ENCODE measurements at places on chromosomes 4 and X.

DNA sequence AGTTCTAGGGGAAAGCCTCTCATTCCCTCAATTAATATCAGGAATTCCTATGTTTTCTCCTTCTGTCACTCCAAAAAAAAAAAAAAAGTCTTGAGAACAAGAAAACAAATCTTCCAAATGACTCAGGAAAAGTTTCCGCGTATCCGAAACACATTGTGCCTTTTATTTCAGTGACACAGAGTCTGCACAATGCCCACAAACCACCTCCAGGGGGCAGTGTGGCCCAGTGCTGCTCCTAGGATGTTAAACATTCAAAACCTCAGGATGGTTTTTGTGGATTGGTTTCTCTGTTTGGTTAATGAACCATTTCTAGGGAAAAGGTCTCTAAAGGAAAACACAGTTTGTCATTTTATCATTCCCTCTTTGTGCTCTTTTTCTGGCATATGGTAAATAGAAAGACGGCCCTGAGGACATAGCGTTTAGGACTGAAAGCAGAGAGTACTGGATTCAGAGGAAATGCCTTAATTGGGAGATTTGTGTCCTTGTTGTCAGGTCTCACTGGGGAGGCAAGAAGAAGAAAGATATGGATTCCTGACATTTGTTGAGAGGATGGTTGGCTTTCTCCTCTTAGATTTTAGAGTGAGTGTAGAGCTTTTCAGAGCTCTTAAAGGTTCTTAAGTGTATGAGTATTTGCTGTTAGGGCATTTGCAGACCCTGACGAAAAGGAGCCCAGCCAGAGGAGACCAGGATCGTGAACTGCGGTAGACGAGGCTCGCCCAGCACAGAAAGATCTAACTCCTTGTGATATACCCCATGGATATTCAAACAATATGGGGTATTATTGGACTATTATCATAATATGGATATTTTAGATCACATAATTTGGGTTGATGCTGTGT, 65.7 kb upstream of the MAP9 start:
- DNase-seq: peak; percentile 79

GRCh38 chr4:187469627-187470026, 525.9 kb upstream of the ZFP42 start:
- no peak for DNase-seq

GRCh38 chr4:184453365-184454160, 20.8 kb downstream of the IRF2 start:
- peak; percentile 91 for DNase-seq

- DNase-seq: no peak
These were observed 9.7 kb upstream of the ADRA2C start for GRCh38 chr4:3756343-3757059.

DNA sequence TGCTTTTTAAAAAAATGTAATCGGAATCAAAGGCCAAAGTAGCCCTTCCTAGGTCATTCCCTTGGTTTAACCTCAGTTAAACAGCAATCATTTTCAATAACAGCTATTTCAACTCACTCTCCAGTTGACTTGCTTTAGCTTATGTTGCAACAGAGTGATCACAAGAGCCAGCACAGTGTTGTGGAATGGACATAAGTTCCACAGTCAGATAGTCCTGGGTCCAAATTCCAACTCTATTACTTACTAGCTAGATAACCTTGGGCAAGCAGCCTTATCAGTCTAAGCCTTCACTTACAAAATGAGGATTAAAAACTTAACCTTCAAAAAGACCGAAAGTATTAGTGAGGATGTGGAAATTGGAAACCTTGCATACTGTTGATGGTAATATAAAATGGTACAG, 9.2 kb upstream of the GPC3 start:
- DNase-seq: no peak

DNA sequence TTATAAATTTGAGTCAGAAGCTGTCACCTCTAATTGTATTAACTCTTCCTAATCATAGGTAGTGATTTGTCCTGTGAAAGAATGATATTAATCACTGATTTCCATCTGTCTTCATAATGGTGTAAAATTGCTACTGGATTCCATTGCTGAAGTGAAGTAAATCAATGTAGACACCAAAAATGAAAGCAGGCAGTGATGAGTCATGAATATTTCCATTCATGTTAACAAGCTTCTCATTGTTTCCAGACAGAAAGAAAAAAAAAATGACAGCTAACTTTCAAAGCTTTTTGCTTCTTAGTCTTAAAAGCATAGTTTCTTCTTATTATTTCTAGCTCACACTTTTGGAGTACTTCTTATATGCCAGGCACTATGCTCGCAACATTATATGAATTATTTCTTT, 21.5 kb downstream of the FAM114A1 start:
- peak; percentile 40 for DNase-seq

- no peak for DNase-seq
These were observed 1.3 kb upstream of the FHIP1A start for GRCh38 chr4:151407466-151408379.

GRCh38 chrX:21963731-21964405, 23.4 kb downstream of the SMS start:
- no peak for DNase-seq

DNA sequence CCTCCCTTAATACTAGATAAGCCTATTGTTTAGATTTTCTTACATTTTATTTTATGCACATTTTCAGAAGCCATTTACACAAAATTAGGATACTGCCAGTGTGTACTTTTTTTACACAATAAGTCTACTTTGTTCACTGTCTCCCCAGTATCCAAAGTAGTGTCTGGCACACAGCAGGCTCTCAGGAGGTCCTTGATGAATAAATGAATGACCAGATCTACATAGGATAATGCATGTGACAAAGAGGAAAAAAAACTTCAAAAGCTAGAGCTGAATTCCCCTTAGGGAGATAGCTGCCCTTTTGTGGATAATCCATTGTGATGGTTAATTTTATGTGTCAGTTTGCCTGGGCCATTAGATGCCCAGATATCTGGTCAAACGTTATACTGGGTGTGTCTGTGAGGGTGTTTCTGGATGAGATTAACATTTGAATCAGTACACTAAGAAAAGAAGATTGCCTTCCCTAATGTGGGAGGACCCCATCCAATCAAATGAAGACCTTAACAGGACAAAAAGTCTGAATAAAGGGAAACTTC, 61.6 kb downstream of the QDPR start:
- DNase-seq: no peak

GRCh38 chr4:30904215-30904555, 184.0 kb downstream of the PCDH7 start:
- DNase-seq: no peak

- DNase-seq: peak; percentile 20
These were observed 89.6 kb upstream of the PRPS2 start for GRCh38 chrX:12701628-12702027.

GRCh38 chr4:19636451-19636850, 615.3 kb upstream of the SLIT2 start:
- DNase-seq: no peak

DNA sequence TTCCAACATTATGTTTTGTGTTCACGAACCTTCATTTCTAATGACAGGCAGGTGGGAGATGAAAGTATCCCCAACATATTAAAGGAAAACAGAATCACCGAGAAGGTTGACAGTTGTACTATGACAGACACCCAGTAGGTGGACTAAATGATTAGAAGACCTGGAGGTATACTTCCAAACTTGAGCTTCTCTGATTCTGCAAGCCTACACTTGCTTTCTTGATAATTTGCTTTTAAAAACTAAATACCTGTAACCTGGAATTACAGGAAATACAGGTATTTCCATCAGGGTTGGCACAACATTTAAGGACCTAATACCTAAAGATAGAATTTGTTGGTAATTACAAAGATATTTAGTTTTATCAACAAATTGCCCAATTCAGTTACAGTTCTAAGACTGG, 43.4 kb downstream of the C4orf51 start:
- DNase-seq: no peak

- DNase-seq: peak; percentile 25
These were observed 112.2 kb upstream of the ENPP6 start for GRCh38 chr4:184329659-184330400.

DNA sequence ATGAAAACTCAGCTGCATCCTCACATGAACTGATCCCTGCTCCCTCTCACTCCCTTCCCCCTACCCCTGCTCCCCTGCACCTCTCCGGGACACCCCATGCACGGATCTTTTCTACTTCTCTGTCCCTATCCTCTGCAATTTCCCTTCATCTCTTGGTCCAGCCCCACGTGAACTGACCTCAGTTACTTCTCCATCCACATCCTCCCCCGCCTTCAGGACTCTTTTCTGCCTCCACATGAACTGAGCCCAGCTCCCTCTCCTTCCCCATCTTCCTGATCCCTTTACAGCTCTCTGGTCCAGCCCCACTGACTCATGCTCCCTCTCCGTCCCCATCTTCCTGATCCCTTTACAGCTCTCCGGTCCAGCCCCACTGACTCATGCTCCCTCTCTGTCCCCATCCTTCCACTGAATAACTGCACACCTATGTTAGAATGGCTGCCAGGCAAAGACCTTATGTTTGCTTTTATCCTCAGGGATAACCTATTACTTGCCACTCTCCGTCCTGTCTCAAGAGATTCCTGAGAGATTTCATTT, 5.6 kb downstream of the CETN2 start:
- no peak for DNase-seq

- no peak for DNase-seq
These were observed 89.0 kb downstream of the MXRA5 start for GRCh38 chrX:3257471-3257870.

DNA sequence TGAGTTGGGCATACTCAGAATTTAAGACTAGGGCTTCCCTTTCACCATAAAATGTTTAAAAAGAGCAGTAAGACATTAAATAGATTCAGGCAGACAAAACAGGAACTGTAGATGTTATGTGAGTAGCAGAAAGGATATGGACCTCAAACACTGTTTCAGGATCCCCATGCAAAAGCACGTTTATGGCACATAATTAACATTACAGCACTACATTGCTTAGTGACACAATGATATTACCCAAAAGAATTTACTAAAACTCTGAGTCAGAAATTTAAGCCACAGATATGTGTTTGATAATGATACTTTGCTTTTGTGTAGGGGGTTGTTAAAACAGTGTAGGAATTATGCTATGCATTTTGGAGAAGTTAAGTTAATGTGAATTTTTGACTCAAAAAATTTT, 266.3 kb downstream of the PDGFC start:
- no peak for DNase-seq

DNA sequence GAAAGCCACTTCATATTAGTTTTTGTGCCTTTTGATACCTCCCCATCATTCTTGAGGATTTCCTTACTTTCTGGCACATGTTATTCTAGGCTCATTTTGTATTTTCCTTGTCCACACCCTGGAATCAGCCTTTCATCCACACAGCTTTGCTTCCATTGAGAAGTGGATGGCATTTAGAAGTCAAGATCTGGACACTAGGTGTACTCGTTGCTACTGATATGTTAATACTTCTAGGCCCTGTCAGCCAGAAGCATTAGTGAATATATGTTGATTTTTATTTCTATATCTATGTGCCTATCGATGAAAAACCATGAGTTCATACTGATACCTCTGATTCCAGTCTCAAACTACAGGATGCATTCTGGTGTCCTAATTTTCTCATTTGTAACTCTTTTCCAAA, 73.2 kb downstream of the ARHGAP24 start:
- no peak for DNase-seq

DNA sequence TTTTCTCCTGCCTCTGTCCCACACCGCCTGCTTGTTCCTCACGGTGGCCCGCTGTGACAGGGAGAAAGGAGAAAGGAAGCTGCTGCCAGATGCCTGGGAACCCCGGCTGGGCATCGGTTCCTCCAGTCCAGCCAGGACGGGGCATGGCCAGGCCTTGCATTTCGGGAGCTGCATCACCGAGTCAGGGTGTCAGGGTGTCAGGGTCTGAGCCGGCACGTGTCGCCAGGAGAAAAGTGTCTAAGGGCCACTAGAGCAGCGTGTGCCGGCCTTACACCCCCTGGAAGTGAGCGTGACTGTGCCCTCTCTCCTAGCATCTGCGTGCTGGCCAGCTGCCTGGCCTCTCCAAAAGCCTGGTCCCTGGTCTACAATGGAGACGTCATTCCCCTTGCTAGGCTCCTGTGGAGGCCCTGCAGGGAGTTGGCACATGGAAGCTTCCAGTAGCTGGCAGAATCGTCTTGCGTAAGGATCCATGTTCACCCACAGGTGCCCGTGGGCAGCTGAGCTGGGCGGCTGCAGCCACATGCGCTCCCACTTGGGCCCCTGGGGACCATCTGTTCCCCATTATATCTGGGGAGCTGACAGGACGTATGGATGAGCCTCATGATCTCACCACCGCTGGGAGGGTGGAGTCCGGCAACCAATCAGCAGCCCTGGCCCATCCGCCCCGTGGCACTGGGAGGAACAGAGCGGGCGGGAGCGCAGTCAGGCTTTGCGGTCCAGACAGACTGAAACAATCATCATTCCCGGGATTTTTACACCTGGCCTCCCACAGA, 39.9 kb upstream of the HMX1 start:
- no peak for DNase-seq

GRCh38 chr4:174058846-174059245, 224.6 kb downstream of the FBXO8 start:
- no peak for DNase-seq

- DNase-seq: no peak
These were observed 27.6 kb downstream of the PRR32 start for GRCh38 chrX:126847143-126847542.

- no peak for DNase-seq
These were observed 115.9 kb downstream of the COX18 start for GRCh38 chr4:72953571-72953970.

DNA sequence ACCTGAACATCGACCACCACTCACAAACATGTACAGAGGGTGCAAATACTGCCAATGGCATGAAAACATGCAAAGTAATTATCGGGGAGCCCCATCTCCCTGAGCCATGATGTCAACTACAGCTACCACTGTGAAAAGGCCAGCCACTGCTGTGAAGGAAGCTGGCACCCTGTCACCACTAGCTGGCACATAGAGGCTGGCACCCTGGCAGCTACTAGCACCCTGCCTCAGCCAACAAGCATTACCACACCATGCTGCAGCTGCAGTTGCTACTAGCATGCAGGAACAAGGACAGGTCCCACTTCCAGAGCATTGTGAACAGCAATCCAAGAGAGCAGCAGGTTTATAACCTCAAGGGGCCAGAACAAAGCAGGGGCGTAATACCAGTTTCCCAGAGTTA, 81.4 kb downstream of the PRR32 start:
- no peak for DNase-seq

- DNase-seq: no peak
These were observed 210.6 kb upstream of the FAT1 start for GRCh38 chr4:186934244-186934643.

Measured in brain microvascular endothelial cell (primary cell).